ENCODE measurements at places on chromosomes 7 and 10. TPM values are rescaled to one million over a fixed set of nuclear protein-coding genes. Genes with fewer than 3 reads are reported as not detected.

Gene NUTM2D
- total RNA-seq, result 1.9 TPM

- DNase-seq, result no peak
Measured at GRCh38 chr10:86068231-86069054, 298.2 kb downstream of the GRID1 start.

DNA sequence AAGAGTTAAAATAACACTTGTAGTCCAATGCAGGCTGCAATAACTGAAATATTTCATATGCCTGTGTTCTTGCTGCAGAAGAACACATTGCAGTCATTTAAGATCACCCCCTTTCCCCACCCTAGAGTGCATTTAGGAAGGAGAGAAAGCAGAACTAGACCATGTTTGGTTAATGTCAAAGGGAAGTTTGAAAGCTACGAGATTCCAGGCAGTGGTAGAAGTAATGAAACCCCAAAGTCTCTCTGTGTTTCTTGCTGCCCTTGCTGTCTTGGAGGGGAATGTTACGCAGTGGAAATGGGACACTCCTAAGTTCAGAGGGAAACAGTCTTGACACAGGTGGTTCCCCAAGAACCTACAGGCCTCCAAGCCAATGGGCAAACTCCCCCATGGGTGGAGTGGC, 242.9 kb downstream of the PTEN start:
- DNase-seq, result no peak

GRCh38 chr10:34254596-34254995, 560.5 kb downstream of the PARD3 start:
- peak; percentile 30 for DNase-seq

DNA sequence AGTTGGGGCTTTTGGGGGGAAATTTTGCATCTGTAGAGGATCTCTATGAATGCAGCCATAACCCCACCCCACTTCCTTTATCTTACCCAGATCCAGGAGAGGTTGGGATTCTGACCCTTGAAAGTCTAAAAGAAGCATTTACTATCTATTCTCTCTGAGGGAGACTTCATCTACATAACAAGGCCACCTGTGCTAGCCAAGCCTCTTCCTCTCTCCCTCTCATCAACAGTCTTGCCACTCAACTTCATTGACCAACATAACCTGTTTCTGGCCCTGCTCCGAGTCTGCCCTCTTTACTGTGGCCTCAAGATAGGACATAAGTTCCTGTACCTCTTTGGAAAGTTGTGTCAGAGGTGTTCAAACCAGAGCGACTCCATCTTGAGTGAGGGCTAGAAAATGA, 19.4 kb downstream of the TUBAL3 start:
- no peak for DNase-seq

Gene DNA2
- 44.5 TPM for total RNA-seq

Gene GPER1
- total RNA-seq, result 0.14 TPM
